ENCODE measurements at places on chromosomes 5 and 9. TPM values are rescaled to one million over a fixed set of nuclear protein-coding genes. Genes with fewer than 3 reads are reported as not detected.
A peak's percentile ranks its signal among the peaks of the same experiment; 100 is the strongest.

DNA sequence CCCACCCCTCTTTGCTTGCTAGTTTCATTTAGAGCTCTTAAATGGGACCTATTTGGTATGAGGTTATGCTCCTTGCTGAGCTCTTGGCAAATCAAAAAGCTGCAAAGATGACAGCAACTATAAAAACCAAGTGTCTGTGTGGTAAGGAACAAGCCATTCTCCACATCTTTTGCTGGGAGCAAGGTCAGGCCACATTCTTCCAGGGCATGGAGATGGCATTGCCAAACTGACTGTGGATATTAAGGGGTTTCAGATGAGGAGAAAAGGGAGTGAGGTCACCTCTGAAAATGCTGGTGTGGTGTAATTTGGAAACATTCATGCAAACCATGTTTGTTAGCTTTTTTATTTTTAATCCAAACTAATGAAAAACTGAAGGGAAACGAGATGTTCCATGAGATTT is 218.8 kb upstream of the IL12B start:
- no peak for DNase-seq
- no peaks in the 10 kb centered on the region for H3K36me3 ChIP-seq
- no peaks in the 10 kb centered on the region for H3K27me3 ChIP-seq
- no peak overlapping the region for H3K27ac ChIP-seq
- H3K4me1 ChIP-seq: no peaks in the 10 kb centered on the region

Gene STKLD1
- 2.5 TPM for polyA plus RNA-seq

GRCh38 chr5:43592363-43592762 is 10.6 kb upstream of the NNT start:
- no peaks in the 10 kb centered on the region for H3K4me1 ChIP-seq
- H3K27me3 ChIP-seq: no peaks in the 10 kb centered on the region
- H3K27ac ChIP-seq: no peak overlapping the region
- DNase-seq: no peak
- no peak overlapping the region for H3K4me3 ChIP-seq

Gene SPATA31A3
- not detected for polyA plus RNA-seq

Gene PCDHA10
- 10.8 TPM for polyA plus RNA-seq

DNA sequence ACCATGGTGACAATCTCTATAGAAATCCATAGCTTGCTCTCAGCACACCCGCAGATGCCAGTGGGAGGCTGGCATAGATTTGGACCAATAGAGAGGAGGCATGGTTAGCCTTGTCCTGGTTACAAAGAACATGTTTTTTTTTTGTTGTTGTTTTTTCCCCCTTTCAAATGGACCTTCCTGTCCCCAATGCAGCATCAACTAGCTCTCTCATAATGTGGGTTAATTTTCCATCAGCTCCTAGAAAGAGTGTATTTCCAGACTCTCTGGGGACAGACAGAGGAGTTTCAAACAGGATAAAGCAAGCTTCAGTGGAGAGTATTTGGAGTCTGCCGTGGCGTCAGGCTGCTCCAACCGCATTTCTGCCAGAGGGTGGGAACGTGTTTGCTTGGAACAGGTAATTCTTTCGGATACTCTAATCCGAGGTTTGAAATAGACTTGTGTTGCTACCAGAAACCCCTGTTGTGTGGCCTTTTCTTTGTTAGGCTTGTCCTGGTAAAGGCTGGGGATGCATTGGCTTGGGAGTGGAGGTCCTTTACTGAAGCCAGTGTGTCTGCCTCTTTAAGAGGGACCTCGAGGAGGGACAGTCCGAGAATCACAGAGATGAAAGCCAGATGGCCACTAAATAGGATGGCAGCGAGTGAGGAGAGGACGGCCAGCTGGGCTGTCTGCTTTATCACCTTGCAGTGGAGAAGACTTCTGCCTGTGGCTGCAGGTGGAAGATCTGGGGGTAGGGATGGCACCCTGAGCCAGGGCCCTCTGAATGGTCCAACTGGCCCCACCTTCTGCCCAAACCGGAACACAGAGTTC is 130.5 kb upstream of the CPEB4 start:
- no peaks in the 10 kb centered on the region for H3K27me3 ChIP-seq
- H3K36me3 ChIP-seq: no peaks in the 10 kb centered on the region
- H3K27ac ChIP-seq: no peak overlapping the region
- no peak overlapping the region for H3K4me3 ChIP-seq
- no peak for DNase-seq

DNA sequence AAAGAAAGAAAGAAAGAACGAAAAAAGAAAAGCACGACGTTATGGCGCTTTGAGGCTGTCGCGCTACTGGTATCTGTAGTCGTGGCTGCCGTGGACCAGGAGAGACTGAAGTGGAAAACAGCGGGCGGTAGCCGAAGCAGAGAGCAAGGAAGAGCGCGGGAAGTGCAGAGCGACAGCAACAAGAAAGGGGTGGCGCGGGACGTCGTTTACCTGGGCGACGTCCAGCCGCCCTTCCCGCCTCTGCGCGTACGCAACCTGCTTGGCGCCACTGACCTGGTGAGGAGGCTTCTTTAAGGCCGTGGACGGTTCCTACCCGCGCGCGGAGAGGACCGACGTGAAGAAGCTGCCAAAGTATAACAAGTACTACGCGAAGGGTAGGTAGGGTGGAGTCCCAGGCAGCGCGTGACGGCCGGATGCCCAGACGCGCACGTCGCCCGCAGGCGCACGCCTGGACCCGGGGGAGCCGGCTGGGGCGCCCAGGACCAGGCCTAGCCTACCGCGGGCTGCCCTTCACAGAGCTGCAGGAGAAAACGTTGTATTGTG is 15.4 kb downstream of the CCL28 start:
- H3K27ac ChIP-seq: no peak overlapping the region
- peak overlapping the region; percentile 46 for H3K4me3 ChIP-seq
- no peaks in the 10 kb centered on the region for H3K36me3 ChIP-seq
- no peak for DNase-seq
- H3K27me3 ChIP-seq: peaks cover 12% of the 10 kb centered on the region

Gene TAS2R1
- not detected for polyA plus RNA-seq

GRCh38 chr5:66252849-66253248 is 108.7 kb downstream of the SREK1 start:
- no peaks in the 10 kb centered on the region for H3K27me3 ChIP-seq
- no peaks in the 10 kb centered on the region for H3K36me3 ChIP-seq
- H3K4me1 ChIP-seq: no peaks in the 10 kb centered on the region
- no peak for DNase-seq

DNA sequence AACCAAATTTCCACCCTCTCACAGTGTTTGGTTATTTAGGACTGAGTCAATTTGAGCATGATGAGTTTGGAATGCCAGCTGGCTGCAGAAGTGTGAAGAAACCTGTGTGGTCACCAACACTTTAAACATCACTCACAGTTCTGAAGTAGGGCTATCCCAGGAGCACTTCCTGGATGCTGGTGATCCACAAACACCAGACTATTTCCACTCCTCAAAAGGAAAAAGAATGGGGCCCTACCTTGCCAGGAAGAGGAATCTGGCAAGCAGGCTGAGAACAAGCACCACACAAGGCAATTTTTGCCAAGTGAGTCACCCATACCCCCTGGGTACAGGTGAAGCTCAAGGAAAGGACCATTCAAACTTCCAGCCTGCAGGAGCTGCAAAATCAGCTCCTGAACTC is 294.2 kb upstream of the PTGER4 start:
- H3K4me3 ChIP-seq: no peak overlapping the region
- H3K4me1 ChIP-seq: no peaks in the 10 kb centered on the region

DNA sequence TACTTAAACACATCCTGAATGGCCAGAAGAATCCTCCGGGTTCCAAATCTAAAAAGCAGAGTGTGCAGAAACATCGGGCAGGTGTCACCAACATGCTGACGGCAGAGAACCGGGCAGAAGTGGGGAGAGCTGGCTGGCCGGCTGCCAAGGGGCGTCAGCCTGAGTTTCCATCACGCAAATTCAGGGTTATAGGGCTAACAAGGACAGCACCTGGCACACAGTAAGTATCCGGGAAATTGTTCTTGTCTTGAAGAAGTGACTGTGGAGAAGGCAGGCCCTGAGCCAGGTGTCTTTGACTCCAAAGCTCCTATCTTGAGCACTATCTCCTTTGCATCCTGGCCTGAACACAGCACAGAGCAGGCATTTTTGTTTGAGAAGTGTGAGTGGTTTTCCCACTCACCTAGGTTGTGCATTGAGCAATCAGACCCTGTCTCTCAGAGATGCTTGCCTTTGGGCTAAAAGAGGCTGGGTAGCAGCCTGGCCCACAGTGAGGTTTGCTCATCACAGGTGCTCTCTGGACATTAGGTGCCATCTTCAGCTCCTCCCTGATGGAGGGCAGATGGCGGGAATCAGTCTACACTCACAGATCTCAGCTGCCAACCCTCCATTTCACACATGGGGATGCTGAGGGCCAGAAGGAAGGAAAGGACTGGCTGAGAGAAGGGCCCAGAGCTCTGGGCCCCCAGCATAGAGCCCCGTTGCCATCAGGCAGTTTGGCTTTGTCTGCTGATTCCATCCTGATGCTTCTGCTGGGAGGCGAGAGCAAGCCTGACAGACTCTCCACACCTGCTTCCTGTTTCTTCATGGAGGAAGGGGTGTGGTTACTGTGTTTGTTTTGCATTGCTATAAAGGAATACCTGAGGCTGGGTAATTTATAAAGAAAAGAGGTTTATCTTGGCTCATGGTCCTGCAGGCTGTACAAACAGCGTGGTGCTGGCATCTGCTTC is 52.8 kb downstream of the WHRN start:
- H3K27me3 ChIP-seq: no peaks in the 10 kb centered on the region
- DNase-seq: no peak
- H3K36me3 ChIP-seq: no peaks in the 10 kb centered on the region
- no peak overlapping the region for H3K4me3 ChIP-seq
- no peak overlapping the region for H3K27ac ChIP-seq

GRCh38 chr5:74673011-74673790 is 11.8 kb upstream of the HEXB start:
- DNase-seq: no peak
- H3K27me3 ChIP-seq: no peaks in the 10 kb centered on the region
- no peaks in the 10 kb centered on the region for H3K4me1 ChIP-seq
- H3K36me3 ChIP-seq: no peaks in the 10 kb centered on the region
- H3K4me3 ChIP-seq: no peak overlapping the region

DNA sequence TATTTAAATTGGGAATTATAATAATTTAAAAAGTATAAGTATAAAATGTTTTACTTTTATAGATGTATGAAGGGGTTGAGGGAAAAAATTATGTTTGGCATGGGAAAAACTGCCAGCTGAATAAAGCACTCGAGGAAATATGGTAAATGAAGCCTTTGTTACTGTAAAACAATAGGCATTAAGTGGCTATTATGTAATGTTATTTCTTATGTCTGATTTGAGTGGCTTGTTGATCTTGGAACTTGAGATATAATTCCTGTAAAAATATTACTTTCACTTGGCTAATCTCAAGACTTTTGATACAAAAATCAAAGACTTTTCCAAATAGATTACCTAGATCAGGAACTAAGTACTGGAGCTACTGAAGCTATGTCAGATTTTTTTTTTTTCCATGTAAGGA is 182.9 kb downstream of the CD180 start:
- no peak overlapping the region for H3K4me3 ChIP-seq
- H3K4me1 ChIP-seq: peaks cover 11% of the 10 kb centered on the region
- no peak for DNase-seq
- no peak overlapping the region for H3K27ac ChIP-seq
- H3K36me3 ChIP-seq: no peaks in the 10 kb centered on the region

- DNase-seq: no peak
- no peak overlapping the region for H3K27ac ChIP-seq
- no peaks in the 10 kb centered on the region for H3K27me3 ChIP-seq
- no peak overlapping the region for H3K4me3 ChIP-seq
- H3K36me3 ChIP-seq: no peaks in the 10 kb centered on the region
Observed at GRCh38 chr5:142609142-142609541, 76.7 kb downstream of the FGF1 start.

DNA sequence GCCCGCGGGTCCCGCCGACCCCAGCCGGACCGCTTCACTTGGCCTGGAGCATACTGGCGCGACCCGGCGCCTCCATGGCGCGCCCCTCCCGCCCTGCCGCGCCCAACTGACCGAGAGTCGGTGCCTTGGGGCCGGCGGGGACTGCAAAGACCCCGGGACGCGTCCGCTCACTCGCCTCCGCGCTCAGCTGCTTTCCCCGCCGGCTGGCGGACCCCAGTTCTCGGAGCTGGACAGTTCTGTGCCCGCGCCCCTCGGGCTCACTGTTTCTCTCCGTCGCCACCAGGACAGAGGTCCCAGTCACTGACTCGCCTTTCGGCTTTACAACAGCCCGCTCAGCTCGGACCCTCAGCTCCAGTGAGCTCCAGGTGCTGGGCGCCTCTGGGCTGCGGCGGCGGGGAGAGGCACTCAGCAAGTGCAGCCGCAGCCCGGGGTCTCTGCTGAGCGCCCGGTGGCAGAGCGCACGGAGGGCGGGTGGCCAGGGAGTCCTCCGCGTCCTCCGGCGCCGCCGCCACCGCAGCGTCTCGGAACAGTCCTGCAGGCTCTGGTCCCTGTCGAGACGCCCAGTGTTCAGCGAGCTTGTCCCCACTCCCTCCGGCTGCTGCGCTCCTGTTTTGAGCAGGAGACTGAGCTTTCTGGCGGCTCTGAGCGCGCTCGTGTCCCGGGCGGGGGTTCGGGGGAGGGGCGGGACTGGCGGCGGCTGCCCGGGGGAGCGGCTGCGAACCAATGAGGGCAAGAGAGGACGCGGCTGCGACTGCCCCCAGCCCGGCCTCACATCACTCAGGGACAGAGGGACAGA is at the start of gene SMIM32:
Gene SMIM32 (minus strand): TSS at position 637 of the 796 bp plus-strand sequence. CDS start 638 bp downstream, outside the sequence.
- peaks cover 50% of the 10 kb centered on the region for H3K27me3 ChIP-seq
- peak within 1 kb of the TSS; percentile 21 for H3K4me3 ChIP-seq
- peaks cover 4% of the 10 kb centered on the region for H3K36me3 ChIP-seq

DNA sequence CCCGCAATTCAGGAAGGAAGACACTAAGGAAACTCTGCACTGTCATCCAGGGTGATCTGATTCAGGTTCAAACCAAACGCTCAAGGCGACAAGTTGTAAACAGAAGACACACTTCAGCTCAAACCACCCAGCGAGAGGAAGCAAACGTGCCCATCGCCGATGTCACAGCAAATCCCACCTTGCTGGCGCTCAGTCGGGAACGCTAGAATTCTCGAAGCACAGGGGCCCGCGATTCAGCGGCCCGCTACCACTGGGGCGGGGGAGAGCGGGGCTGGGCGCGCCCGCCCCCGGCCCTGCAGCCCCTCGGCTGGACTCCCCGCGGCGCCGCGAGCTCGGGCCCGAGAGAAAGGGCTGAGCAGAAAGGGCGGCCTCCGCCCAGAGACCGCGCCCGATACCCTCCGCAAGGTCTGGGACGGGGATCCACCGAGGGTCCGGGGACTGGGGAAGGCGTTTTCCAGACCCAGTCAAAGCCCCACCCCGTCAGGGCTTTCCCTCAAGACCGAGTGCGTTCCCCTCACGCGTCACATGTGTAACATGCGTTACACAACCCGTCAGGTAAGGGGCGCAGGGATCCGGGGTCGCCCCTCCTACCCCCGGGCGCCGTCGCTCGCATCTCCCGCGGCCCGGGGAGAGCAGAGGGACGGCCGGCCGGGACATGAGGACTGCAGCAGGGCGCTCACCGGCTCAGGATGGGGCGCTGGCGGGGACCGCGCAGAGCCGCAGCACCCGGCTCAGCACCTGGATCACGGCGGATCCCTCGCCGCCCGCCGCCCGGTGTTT is 469 bp downstream of the AGTPBP1 start:
- DNase-seq: peak; percentile 38
- peak overlapping the region; percentile 81 for H3K27ac ChIP-seq
- no peaks in the 10 kb centered on the region for H3K4me1 ChIP-seq

Gene F12
- polyA plus RNA-seq: 14.7 TPM

Gene SOX30
- 0.43 TPM for polyA plus RNA-seq

Gene HAVCR1
- polyA plus RNA-seq: 0.60 TPM

DNA sequence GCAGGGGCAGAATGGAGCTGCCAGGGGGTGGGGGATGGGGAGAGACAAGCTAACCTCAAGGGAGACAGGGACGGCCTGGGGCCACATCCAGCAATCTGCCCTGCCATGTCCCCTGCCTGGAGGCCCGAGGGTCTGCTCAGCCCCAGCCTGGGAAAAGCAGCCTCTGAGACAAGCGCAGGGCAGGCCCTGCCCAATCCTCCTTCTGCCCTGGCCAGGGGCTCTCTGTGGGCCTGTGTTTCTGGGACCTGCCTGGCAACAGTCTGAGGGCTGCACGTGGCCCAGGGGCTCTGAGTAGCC is 13.9 kb upstream of the QSOX2 start:
- H3K36me3 ChIP-seq: peaks cover 3% of the 10 kb centered on the region
- no peak for DNase-seq
- no peaks in the 10 kb centered on the region for H3K27me3 ChIP-seq
